Activated T-cell treated with anti-CD3 and anti-CD28 coated beads, Interleukin-2, amount 50 U/mL, for 4 hours (primary cell): ENCODE measurements at places on chromosomes 12 and 14.
A peak's percentile ranks its signal among the peaks of the same experiment; 100 is the strongest.

DNA sequence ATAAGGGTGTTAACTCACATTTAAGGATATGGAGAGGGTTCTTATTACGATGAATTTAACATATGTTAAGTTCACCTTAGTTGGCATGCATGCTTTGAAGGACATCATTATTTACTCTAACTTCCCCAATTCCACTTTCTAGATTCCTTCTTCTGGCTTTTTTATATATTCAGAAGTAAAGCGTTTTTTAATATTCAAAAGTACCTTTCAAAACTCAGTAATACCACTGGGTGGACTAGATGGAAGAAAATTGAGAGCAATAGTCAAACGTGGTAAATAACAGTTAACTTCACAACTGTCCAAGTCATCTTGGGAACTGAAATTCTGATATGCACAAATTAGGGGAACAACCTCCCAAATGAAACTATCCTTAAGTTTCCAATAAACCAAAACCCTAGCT lies 9.1 kb downstream of the SINHCAF start:
- no peak for DNase-seq

- no peak for DNase-seq
Observed at GRCh38 chr14:53979747-53980642, 23.4 kb upstream of the BMP4 start.

GRCh38 chr12:93784339-93785086 lies 107.3 kb downstream of the CRADD start:
- DNase-seq = no peak

GRCh38 chr12:87518036-87518435 lies 511.2 kb downstream of the C12orf50 start:
- DNase-seq = no peak

GRCh38 chr12:131575371-131575770 lies 135.5 kb upstream of the SFSWAP start:
- no peak for DNase-seq

GRCh38 chr14:61262082-61262481 lies 19.1 kb downstream of the TMEM30B start:
- DNase-seq = no peak

DNA sequence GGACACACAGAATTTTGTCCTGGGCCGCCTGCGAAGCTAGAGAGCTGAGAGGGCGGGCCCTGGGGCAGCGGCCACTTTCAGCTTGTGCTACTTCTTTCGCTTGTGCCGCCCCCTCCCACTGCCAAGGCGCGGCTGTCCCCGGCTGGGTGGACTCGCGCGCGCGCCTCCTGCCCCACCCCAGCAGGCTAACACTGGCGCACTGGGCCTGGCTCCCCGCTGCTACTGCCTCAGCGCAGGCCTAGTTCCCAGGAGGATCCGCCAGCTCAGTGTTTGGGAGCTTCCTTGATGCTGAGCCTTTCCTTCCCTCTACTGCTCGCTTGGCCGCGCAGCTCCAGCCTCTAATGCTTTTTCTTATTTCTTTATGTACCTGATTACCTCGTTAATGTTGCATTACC lies 27.4 kb upstream of the METAP2 start:
- no peak for DNase-seq

DNA sequence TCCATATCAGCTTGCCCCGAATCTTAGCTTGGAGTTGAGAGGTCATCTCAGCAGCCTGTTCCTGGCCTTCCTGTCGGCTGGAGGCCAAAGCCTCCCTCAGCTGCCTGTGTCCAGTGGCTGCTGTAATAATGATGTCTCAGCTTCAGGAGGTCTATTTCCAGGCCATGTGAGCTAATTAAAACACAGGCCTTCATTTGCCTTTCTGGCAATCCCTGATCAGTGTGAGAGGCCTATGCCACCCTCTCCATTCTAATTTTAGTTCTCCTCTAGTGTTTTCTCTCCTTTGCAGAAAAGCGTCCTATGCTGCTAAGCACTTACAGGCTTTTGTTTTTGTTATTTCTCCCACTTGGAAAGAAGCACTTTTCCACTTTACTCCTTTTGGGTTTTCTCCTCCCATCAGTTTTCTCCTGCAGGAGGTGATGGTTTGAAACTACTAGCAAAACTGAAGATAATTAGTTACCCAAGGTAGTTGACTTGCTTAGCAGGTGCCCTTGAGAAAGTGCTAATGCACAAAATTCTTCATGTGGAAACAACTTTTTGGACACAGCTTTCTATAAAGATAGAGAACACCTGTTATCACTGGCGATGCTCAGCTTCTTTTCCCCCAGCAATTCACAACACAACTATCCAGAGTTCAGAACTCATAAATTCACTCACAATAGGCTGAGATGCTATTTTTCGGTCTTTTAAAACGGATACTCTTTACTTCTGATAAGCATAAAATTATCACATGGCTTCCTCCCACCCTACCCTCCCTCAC lies 255.3 kb upstream of the GARIN6 start:
- DNase-seq = no peak

- no peak for DNase-seq
Observed at GRCh38 chr12:93526786-93527428, 45.6 kb upstream of the SOCS2 start.

DNA sequence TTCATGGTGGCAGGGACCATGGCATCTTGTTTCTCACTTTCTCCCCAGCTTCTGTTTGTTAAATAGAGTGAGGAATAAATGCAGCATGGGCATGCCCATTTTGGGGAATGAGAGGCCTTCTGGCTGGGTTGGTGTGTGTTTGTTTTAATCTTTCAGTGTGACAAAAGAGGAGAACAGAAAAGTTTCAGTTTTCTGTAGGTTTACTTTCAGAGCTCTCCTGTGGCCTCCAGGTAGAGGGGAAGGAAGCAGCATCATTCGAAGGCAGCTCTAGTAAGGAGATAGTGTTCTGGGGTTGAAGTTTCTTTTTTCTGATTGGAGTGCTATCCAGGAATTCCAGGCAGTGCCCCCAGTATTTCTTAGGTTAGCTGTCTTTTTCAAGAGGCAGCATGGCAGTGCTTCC lies 15.3 kb downstream of the MSRB3 start:
- no peak for DNase-seq

DNA sequence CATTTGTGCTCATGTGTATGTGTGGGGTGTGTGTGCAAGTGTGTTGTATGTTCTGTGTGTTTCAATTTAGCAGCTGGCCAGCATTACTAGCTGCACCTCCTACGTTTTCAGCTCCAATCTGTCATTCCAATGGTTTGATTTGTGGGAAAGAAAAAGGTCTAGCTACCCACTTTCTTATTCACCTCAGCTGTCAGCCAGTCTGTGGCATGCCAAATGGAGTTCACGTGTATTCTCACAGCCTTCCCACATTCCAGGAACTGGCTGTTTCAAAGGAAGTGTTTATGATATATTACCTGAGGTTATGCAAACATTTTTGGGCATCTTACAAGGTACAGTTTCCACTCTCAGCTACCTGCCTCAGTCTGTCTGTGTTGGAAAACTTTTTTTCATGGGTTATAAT lies 220.2 kb upstream of the CPNE8 start:
- no peak for DNase-seq

- DNase-seq = no peak
Observed at GRCh38 chr12:100359822-100360221, 2.9 kb downstream of the SLC17A8 start.

DNA sequence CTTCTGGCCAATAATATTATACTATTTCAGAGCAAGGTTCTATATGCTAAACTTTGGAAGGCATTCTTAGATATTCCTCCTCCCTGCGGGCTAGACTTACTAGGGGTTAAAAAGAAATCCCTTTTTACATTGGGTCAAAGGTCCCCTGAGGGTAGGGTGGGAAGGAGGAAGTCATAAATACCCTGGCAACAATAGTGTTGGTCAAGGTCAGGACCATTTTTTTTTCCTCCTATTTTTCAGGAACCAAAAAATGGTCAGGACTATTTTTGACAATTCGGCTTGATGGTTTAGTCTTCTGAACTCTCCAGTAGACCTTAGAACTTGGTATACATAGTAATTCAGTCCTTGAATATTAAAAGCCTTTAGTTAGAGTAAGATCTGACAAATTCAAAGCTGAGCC lies 4.5 kb upstream of the NANOG start:
- no peak for DNase-seq

- DNase-seq = no peak
Observed at GRCh38 chr14:35257809-35258208, 34.4 kb upstream of the PSMA6 start.

DNA sequence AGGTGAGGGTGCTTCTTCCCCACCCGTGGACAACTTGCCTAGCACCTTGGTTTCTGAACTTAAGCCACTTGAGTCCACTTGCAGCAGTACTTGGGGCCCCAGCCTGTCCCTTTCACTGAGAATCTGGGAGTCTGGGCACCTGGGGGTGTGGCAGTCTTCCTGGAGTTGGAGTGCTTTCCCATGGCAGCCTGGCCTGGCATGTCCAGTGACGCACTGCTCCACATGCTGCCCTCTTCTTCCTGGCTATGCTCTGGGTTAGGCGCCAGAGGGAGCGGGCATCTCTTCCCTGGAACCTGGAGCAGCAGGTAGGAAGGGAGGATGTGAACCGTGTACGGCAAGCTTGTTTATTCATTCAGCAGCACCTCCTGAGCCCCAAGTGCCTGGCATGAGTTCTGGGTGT lies 76.4 kb downstream of the PAPOLA start:
- no peak for DNase-seq

DNA sequence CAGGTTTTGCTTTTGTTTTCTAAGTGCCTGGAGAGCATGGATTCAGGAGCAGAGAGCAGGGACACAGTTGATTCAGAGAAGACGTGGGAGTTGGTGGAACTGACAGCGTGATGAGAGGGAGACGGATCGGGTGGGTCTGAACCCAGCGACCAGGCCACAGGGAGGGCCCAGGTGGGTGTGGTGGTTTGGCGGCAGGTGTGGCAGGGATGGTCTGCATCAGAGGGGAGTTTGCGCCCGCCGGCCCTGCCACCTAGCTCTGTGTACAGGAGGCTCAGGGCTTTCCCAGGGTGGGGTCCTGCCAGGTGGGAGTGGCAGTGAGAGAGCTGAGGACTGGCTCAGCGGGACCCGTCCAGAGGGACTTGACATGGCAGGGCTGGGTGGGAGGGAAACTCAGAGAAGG lies 33.3 kb upstream of the DIO3 start:
- DNase-seq = no peak

GRCh38 chr12:17652436-17652835 lies 437.6 kb downstream of the RERGL start:
- no peak for DNase-seq

DNA sequence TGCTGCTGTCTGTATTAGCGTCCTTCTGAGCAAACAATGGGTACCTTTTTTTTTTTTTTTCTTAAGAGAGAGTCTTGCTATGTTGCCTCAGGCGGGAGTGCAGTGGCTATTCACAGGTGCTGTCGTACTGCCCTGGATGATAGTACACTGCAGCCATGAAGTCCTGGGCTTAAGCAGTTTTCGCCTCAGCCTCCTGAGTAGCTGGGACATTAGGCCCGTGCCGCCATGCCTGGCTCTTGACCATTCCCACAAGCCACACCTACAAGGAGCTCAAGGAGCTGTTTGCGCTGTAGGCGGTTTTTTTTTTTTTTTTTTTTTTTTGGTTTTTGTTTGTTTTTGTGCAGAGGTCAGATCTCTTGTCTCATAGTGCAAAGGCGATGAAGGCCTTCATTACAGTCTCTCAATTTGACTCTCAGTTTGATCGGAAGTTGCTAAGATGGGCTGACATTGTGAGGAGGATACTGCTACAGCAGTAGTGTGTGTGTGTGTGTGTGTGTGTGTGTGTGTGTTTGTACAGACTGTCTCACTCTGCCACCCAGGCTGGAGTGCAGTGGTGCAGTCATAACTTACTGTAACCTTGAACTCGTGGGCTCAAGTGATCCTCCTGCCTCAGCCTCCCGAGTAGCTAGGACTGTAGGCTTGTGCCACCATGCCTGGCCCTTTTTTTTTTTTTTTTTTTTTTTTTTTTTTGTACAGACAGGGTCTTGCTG lies 34.2 kb downstream of the TRAF3 start:
- no peak for DNase-seq

GRCh38 chr12:122928404-122929147 lies 32.7 kb upstream of the VPS37B start:
- no peak for DNase-seq

- no peak for DNase-seq
Observed at GRCh38 chr12:78324234-78324633, 493.5 kb downstream of the NAV3 start.

GRCh38 chr14:69877492-69877891 lies 1.7 kb upstream of the SMOC1 start:
- no peak for DNase-seq

- no peak for DNase-seq
Observed at GRCh38 chr14:35392103-35392502, 12.4 kb downstream of the NFKBIA start.

- no peak for DNase-seq
Observed at GRCh38 chr14:90649083-90649482, 167.1 kb downstream of the TTC7B start.

DNA sequence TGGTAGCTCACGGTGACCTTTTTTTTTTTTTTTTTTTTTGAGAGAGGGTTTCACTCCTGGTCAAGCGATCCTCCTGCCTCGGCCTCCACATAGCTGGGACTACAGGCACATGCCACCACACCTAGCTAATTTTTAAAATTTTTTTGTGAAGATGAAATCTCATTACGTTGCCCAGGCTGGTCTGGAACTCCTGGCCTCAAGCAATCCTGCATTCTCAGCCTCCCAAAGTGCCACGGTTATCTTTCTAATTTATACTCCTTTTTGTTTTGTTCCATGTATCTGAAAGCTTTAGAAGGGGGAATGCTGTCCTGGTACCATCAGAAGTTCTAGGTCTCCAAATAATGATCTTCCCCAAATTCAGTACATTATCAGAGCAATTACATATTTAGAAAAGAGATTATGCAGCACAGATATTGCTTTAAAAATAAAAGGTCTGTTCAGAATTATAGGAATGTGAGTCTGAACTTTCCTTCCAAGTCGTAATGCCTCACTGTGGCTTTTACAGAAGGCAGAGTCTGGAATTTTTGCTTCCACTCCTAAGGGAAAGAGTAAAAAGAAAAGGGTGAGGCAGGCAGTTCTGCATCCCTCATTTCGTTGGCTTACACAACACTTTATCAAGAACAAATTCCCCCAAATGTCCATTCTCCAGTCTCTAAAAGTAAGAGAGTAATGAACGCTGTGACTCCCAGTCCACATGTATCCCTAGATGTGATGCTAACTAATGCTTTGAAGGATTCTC lies 73.0 kb downstream of the GCH1 start:
- DNase-seq = no peak

GRCh38 chr12:68745904-68746571 lies at the start of gene SLC35E3:
Gene SLC35E3, plus strand, starts transcription at chr12:68746176. Its CDS starts 202 bp downstream, at chr12:68746378.
- DNase-seq = peak; percentile 80

DNA sequence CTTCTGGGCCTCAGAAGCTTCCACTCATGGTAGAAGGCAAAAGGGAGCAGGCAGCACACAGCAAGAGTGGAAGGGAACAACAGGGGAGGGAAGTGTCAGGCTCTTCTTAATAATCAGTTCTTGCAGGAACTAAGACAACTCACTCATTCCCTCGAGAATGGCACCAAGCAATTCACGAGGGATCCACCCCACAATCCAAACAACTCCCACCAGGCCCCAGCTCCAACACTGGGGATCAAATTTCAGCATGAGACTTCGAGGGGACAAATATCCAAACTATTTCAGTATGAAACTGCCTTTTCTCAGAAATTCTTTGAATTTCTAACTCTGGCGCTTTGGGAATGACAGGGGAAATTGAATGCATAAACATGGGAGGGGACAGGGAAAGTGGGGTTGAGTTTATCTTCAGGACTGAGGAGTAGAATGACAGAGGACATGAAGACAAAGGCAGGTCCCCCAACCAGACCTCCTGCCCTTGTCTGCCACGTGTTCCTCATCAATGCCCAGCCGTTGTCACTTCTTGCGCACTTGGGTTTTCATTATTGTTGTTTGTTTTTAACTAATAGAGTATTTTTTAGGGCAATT lies 24.6 kb upstream of the APOF start:
- no peak for DNase-seq
